ENCODE measurements at places on chromosomes 1 and 21.
A peak's percentile ranks its signal among the peaks of the same experiment; 100 is the strongest.

- peak; percentile 66 for DNase-seq
Measured at GRCh38 chr1:31007462-31007991, 58.0 kb downstream of the PUM1 start.

DNA sequence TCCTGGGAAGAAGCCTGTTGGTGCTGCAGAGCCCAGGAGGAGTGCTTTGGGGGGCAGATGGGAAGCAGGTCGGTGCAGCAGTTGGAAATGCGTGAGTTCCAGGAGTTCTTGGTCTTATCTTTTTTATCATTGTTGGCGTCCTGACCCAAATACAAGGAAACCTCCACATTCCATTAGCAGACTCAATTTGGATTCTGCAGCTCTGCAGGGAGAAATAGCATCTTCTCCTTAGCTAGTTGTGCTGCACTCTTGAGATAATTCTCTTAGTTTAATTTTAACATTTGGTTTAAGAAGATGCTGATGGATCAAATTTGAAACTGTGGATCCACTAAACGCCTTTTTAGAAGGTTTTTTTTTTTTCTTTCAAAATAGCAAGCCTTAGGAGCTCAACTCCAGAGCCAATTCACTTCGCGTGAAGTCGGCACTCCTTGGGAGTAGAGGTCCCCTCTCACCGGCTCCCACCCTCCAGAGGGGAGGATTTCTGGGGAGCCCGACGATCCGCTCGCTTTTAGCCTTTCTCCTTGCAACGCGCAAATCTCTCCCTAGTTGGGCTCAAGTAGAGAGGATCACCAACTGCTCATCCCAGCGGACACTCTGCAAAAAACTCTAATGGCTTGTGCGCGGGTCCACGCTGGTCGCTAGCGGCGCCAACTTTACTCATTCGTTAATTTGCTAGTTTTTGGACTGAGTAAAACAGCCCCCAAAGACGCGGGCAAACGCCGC is 1.3 kb downstream of the PLD5 start:
- DNase-seq: no peak

DNA sequence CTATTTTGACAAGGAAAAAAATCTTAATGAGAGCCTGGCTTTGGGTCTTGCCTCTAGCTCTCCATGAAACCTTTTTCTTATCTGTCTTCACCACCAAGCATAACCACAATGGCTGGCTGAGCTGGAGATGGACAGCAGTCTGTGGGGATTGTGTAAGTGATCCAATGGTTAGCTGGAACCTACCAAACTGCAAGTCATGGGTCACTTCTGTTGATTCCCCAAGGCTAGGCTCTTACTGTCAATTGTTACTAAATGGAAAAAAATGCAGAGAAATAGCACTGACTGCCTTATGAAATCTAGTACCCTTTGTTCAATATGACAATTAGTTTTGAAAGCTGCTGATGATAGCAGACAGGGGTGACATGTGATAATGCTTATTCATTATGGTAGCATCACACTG is 359.0 kb downstream of the ST6GALNAC3 start:
- DNase-seq: peak; percentile 32

GRCh38 chr21:46431448-46431847 is 27.2 kb upstream of the DIP2A start:
- DNase-seq: no peak

DNA sequence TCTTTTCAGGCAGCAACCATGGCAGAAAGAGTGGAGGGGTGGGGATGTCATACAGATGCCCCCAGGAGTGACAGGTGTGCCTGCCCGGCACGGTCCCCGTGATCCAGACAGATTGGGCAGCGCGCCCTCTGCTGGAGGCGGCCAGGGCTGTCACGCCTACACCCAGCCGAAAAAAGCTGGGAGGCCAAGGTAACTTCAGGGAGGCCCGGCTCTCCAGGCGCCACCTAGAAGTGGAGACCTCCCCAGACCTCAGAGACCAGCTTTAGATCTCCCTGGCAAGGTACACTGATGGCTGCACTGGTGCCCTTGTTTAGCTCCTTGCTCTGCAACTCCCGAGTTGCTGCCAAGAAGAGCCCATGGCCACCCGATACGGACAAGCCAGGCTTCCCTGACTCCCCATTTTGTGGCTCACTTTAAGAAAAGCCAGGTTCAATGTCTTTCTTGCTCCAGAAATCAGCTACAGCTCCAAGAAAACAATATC is 6.6 kb downstream of the GOLT1A start:
- no peak for DNase-seq

GRCh38 chr1:205012391-205013140 is 30.4 kb upstream of the CNTN2 start:
- peak; percentile 13 for DNase-seq

- no peak for DNase-seq
Measured at GRCh38 chr1:62299426-62300200, 19.6 kb downstream of the KANK4 start.

GRCh38 chr1:245292553-245292952 is 137.8 kb downstream of the KIF26B start:
- no peak for DNase-seq

DNA sequence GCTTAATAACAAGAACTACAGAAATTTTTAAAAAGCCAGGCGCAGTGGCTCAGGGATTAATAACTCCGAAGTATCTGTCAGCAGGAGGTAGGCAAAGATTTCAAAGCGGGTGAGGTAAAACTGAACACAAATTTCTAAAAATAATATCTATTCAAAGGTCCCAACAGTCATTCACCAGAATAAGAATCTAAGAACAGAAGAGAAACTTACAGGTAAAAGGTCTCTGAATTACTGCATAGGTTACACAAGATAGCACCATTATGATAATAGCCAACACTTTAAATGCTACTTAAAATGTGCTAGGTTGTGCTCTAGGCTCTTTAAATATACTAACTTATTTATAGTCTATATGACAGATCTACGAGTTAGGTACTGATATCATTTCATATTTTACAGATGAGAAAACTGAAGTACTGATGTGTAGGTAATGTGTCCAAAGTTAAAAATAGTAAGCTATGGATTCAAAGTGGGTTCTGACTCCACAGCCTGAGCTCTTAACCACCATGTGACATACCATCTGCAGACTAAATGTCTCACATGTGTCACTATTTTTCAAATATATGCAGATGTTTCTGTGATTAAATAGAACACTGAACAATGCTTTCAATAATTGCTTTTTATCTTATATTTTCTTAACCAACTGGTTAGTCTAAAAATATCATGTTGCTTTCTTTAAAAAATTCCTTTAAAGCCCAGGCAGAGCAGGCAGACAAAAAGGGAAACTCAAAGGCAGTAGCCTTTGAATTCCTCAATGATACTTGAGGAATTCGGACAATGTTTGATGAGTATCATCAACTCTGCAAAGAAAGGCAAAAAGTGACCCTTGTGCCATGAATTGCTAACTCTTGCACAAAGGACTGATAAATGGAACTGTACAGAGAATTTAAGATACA is 80.5 kb upstream of the TTC39A start:
- no peak for DNase-seq

DNA sequence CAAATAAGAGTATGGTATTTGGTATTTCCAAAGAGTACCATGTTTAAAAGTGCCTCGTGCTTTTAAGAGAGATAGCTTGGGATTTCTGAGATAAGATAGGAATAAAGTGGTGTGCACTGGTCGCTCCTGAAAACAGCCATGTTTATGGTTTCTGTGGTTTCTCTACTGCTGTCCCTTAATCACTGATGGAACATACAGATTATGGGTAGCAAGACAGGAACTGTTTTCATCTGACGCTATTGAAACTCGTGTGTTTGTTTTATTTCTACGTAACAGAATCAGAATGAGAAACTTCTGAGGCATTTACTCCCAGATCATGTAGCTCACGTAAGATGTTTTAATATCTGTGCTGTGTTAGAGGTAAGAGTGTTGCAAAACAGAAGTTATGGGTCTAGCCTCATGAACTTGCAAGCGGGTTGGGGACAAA is 126.0 kb downstream of the KIAA0319L start:
- no peak for DNase-seq

GRCh38 chr21:25563361-25564116 is 43.7 kb downstream of the MRPL39 start:
- DNase-seq: no peak

DNA sequence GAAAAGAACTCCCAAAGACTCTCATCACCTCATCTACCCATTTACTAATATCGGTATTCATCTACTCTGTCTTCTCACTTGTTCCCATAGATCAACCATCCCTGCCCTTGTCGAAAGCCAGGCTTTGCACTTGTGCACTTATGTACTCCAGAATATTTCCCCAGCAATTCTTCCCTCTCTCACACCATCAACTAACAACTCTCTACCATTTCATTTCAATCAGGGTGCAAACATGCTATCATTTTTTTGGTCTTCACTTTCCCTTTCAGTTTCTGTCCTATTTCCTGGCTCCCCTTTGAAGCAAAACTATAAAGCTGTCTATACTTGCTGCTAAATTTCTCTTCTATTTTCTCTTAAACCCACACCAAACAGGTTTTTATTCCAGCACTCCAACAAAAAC is 6.7 kb downstream of the C1orf105 start:
- DNase-seq: no peak

DNA sequence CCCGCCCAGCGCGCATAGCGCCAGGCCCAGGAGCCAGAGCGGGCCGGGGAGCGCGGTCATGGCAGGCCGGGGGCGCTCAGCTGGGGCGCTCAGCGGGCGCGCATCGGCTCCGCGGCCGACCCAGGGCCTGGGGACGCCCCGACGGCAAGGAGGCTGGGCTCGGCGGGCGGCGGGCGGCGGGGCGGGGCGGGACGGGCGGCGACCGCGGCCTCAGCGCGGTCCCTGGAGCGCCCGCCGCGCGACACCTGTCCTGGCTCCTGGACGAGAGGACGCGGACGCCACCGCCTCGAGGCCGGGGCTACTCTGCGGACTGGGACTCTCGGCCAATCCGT is 273 bp downstream of the BMP8B start:
- no peak for DNase-seq

GRCh38 chr1:68120136-68120791 is 69.8 kb upstream of the DIRAS3 start:
- DNase-seq: peak; percentile 61

- peak; percentile 65 for DNase-seq
Measured at GRCh38 chr1:19620786-19621185, 23.3 kb upstream of the NBL1 start.

DNA sequence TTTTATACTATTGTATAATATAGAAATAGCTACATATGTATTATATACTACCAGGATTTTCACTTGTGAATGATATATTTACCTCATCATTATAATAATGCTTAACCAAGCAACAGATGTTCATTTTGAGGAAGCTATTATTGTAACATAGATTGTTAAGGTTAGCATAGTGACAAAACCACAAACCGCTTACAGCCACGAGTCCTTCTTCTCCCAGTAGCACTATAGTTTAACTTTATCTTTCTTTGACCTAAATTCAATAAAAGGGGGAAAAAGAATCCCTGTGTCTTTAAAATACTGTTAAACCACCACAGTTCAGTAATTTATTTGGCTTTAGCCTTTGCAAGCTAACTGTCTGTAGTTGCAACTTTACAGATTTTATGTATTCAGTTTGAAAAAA is 1039.4 kb upstream of the B3GALT2 start:
- no peak for DNase-seq

- DNase-seq: no peak
Measured at GRCh38 chr1:234776876-234777855, 167.2 kb upstream of the IRF2BP2 start.

DNA sequence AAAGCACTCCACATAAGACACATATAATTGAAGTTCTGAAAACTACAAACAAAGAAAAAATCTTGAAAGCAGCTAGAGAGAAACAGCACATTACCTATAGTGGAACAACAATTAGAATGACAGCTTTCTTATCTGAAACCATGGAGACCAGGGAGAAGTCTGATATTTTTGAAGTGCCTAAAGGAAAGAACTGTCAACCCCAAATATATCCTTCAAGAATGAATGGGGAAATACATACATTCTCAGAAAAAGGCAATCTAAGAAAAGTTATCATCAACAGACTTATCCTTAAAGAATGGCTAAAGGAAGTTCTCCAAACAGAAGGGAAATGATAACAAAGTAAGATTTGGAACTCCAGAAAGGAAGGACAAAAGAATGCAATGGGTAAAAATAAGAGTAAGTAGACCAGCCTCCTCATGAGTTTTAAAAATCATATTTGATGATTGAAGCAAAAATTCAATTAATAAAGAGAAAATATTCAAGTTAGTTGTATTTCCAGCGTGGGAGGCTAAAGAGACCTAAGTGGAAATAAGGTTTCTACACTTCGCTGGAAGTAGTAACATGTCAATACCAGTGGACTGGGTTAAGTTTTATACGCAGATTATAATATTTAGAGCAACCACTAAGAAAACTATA is 170.8 kb upstream of the SAMSN1 start:
- DNase-seq: no peak

DNA sequence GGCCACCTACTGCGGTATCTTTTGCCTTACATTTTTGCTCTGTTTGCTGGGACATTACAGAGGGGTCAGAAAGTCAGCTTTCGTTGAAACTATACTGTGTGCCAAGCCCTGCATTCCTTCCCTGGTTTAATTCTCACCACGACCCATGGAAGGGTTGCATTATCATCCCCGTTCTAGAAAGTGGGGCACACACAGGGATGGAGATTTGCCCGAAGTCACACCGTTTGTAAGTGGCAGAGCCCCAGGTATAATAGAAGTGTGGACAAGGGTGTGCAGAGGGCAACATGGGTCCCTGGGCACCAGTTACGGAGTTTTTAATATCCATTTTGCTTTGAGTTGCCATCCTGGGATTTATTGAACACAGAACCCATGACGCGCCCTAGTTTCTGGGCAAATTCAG is 11.8 kb downstream of the DMRTB1 start:
- no peak for DNase-seq

GRCh38 chr1:153532769-153533599 is 2.8 kb downstream of the S100A6 start:
- DNase-seq: peak; percentile 88

GRCh38 chr1:234118911-234119310 is 214.4 kb downstream of the SLC35F3 start:
- DNase-seq: no peak

DNA sequence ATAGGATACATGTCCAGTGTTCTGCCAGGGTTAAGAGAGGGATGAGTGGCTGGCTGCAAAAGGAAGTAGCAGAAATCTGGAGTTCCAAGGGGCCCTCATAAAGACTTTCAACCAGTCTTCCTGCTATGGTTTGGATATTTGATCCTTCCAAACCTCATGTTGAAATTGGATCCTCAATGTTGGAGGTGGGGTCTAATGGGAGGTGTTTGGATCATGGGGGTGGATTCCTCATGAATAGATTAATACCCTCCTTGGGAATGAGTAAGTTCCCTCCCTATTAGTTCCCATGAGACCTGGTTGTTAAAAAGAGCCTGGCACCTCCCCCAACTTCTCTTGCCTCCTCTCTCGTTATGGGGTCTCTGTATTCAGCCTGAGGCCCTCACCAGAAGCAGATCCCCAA is 10.1 kb upstream of the GNG12 start:
- no peak for DNase-seq

Measured in stromal cell of bone marrow (primary cell).